Inflammatory macrophage treated with lipopolysaccharide for 1 hour (primary cell): ENCODE measurements at places on chromosomes 4 and X.

DNA sequence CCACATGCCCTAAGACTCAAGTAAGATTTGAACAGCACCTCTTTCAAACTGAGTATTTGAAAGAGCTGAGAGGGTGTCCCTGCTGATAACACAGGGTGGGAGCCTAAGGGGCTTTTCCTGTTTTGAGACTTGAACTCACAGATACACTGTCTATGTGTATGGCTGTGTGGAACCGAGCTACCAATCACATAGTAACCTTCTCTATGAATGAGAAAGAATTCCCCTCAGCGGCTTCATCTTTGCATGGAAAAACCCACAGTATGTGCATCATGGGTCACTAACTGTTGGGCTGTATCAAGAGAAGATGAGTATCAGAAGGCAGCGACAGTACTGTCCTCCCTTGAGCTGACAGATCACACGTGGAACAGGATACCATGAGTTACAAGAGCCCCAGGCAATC is 336.3 kb downstream of the AFF2 start:
- DNase-seq = no peak

DNA sequence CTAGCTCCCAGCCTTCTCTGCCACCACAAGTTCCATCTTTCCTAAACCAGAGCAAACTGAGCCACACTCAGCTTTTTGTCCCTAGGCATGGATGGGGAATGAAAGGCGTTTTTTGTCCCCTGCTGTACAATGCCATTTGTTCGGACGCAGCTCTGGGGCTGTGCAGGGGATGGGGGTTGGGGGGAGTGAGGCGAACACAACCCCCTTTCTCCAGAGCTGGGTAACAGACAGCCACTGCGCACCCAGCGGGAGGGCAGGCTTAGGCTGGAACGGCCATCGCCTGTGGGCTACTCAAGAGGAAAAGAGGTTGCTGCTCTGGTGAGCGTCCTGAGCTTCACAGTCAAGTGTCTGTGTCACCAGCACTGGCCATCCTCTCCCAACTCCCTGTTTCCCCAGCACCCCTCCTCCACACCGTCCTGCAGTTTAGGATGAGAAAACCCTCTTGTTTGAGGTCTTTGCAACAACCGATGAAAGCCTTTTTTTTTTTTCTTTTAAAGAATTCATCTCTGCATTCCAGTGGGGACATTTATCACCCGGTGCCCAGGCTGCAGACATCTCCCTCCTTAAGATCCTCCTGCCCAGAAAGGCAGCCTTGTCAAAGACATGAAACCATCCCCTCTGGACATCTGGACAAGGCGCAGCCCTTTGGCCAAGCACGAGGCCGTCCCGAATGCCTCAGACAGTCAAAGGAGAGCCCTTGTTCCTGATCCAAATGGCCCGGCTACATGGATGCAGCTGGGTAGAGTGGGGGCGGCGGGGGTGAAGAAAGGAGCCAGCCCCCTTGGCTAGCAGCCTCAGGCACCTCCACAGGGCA is 419.6 kb downstream of the BCOR start:
- no peak for DNase-seq

DNA sequence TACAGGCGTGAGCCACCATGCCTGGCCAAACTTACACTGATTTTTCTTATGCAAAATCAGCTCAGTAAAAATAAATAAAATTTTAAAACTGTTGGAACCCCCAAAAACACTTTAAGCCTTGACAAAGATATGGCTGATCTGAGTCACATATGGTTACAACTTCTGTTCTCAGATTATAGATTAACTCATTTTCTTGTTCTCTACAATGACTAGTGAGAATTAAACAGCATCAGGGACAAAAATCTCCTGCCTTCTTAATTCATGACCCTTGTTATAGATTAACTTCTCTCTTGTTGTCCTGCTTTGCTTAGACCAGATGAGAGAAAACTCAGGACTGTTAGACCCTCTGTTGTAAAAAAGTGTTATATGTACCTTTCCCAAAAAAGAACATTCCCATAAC is 24.2 kb upstream of the EXOC1L start:
- DNase-seq = no peak

DNA sequence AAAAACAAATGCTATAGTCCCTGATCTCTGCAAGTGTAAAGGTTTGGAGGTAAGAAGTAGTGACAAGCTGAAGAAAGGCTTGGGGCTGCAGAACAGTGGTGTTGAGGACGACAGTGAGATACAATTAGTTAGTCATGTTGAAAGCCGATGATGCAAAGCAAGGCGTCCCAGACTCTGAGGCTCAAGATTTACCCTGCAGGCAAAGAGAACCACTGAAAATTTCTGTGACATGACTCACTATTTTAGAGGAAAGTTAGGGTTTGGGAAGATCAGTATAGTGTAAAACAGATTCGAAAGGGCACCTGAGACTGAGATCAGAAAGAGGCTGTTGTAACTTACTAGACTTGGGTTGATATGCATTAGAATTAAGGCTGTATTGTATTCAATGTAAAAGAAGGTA is 281.3 kb upstream of the FTHL17 start:
- DNase-seq = no peak

GRCh38 chr4:104592183-104592582 is 97.5 kb upstream of the CXXC4 start:
- DNase-seq = no peak

DNA sequence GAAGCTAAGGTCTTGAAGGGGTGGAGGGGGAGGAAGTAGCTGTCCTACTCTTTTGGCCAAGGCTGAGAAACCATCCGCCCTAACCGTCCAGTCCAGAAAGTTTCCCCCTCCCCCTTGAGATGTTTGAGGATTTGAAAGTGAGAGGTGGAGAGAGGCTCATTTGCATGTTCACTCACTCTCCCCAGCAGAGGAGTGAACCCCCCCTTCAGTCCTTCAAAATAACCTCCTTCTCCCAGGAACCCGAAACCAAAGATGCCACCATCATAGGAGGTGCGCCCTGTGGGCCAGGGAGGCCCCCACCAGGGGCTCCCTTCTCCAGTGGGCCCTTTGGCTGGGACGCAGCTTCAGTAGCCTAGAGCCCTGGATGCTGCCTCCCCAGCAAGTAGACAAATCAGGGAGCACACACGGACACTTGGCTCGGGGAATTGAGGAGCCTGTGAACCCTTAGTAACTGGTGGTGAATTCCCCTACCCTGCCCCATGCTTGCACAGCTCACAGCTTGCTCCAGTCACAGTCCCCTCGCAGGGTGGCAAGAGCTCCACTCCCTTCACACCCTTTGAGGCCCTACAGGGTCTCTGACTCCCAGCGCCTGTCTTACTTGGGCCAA is 25.6 kb downstream of the ELF4 start:
- peak; percentile 41 for DNase-seq

DNA sequence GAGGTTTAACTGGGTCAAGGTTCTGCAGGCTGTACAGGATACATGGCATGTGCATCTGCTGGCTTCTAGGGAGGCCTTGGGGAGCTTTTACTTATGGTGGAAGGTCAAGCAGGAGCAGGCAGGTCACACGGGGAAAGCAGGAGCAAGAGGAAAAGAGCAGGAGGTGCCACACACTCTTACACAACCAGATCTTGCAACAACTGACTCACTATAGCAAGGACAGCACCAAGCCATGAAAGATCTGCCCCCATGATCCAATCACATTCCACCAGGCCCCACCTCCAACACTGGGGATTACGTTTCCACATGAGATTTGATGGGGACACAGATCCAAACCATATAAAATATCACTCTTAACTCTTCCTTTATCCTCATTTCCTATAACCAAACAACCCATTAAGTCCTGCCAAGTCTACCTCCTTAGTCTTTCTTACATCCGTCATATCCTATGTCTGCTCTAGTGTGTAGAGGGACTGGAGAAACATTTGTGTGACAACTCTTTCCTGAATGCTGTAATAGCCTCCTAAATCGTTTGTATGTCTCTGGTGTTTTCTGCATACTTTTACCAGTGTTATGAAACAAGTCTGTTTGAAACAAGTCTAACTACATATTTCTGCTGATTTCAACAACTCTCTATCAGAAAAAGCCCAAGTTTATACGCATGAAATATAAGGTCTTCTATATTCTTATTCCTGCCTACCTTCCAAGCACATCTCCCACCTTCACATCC is 8.3 kb upstream of the RAP2C start:
- DNase-seq = peak; percentile 28

GRCh38 chr4:2768921-2769336 is 12.8 kb upstream of the TNIP2 start:
- no peak for DNase-seq

- peak; percentile 44 for DNase-seq
Observed at GRCh38 chr4:85724791-85725563, 250.0 kb downstream of the ARHGAP24 start.

DNA sequence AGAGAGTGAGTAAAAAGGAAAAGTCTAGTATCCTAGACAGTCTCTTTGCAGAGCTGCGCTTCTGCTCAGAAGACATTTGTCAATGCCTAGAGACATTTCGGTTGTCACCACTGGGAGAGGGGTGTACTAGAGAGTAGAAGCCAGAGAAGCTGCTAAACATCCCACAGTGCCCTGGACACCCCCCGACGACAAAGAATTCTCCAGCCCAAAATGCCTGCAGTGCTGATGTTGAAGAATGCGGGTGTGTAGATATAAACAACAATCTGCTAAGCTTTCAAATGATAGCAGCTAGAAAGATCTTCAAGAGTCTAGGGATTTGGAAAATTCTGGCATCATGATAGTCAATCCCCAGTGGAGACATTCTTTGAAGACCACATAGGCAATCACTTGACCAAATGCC is 90.1 kb downstream of the PALLD start:
- DNase-seq = no peak

- no peak for DNase-seq
Observed at GRCh38 chr4:84145176-84145575, 353.9 kb downstream of the NKX6-1 start.

- no peak for DNase-seq
Observed at GRCh38 chrX:150226223-150226965, 136.7 kb upstream of the MAMLD1 start.

- no peak for DNase-seq
Observed at GRCh38 chr4:85762529-85762871, 287.6 kb downstream of the ARHGAP24 start.

DNA sequence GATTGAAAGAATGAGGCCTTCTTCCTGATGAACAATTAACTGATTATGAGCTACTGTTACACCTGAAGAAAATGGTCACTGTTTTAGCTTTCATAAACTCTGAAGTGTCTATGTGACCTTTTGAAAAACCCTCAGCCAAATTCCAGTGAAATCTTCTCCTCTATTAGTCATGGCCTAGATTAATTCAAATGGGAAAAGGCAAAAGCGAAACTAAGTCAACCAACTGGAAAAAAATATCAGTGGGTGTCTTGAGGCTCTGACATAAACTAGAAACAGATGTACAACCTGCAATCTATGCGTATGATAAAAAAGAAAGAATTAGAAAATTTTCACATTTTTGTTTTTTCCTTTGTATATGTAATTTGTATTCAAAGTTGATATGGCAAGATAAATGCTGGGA is 169.4 kb upstream of the BANK1 start:
- DNase-seq = no peak

DNA sequence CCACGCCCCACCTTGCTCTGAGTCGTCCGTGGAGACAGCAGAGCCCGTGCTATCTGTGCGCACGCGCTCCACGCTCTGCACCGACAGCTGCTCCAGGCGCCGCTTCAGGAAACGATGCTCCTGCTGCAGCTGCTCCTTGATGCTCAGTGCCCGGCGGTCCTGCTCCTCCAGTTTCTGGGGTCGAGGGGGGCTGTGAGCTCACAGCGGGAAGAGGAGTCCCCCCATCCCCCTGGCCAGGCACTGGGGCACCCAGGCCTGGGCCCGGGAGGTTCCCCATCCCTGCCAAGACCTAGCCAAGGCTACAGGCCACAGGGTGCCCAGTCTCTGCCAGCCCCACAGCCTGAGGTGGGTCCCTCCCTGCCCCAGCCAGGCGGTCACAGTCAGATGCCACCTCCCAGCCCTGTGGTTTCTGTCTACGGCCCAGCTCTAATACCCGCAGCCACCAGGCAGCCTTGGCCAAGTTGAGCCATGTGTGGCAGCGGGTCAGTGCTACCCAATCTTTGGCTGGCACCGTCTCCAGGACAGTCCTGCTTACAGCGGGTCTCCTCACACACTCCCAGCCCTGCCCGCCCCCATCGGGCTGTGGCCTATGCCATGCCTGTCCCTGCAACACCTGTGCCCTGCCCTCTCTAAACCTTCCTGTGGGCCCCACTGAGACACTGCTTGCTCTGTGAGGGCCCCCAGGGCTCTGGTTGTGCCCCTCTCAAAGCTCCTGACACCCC is 9.3 kb upstream of the HAUS3 start:
- no peak for DNase-seq

- DNase-seq = no peak
Observed at GRCh38 chrX:27276751-27277150, 186.4 kb downstream of the PPP4R3C start.

DNA sequence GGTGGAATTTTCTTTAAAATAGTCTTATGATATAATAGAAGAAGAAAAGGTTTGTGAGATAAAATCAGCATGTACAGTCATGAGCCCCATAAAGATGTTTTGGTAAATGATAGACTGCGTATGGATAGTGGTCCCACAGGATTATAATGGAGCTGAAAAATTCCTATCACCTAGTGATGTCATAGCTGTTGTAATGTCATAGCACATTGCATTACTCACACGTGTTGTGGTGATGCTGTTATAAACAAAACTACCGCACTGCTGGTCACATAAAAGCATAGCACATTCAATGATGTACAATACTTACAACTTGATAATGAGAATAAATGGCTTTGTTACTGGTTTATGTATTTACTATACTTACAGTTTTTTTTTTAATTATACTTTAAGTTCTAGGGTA is 715.2 kb upstream of the HTR2C start:
- DNase-seq = no peak

- DNase-seq = no peak
Observed at GRCh38 chr4:153781717-153782416, 7.0 kb downstream of the SFRP2 start.

GRCh38 chrX:67700602-67701001 is 156.8 kb downstream of the AR start:
- DNase-seq = no peak

- no peak for DNase-seq
Observed at GRCh38 chrX:57771689-57772088, 91.6 kb upstream of the NLRP2B start.

DNA sequence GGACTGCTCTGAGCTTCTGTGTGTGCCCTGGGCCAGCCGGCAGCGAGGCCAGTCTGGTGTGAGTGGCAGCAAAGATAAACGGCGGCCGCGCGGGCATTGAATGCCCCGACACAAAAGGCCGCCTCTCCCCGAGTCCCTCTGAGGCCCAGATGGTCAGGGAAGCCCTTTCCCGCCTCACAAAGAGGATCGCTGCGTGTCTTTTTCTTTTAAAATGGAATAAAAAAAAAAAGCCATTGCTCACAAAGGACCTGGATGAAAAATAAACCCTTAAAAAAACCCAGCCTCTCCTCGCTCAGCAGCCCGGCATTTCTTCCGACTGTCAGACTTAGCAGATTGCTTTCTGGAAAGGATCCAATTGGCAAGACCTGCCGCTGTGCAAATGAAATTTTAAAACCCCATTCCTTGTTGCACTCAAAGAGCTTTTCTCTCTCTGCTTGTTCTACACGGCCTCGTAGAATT is 578.7 kb downstream of the BCOR start:
- no peak for DNase-seq
